Thoracic aorta (tissue), 2 donors: ENCODE measurements at places on chromosomes 1 and 21. TPM values are rescaled to one million over a fixed set of nuclear protein-coding genes. Genes with fewer than 3 reads are reported as not detected.

Gene NBPF1
- 21.0 TPM for total RNA-seq

Gene PTP4A2
- total RNA-seq: 237 TPM

Gene HRNR
- not detected for total RNA-seq

Gene LRRN2
- total RNA-seq: 0.81 TPM

Gene GNG5
- total RNA-seq: 128 TPM

Gene FNDC10
- 0.54 TPM for total RNA-seq

Gene AK4
- total RNA-seq: 35.8 TPM

Gene LCE1F
- total RNA-seq: not detected

Gene SYDE2
- total RNA-seq: 13.4 TPM

GRCh38 chr1:109759513-109760334 lies 4.0 kb downstream of the EPS8L3 start:
- DNase-seq: no peak

DNA sequence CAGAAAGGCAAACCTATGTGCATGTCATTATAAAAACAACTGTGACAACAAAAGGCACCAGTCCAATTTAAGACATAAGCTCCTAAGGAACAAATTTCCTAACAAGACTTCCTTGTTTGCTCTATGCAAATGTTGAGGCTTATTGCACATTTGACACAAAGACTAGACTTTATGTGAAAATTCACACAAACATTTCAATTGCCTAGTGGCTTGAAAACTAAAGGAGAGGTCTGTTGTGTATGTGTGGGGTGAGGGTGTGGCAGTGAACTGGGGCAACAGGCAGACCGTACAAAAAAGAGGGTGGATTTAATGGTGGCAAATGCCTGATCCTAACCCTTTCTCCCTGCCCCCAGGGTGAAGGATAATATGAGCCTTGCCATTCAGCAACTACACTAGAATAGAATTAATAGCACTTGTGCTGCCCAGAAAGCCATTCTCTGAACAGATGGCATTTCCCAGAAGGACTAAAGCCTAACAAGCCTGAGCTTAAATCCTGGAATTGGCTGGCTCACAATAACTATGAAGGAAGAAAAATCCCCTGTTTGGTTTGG lies 73.9 kb downstream of the GLUL start:
- no peak for DNase-seq

DNA sequence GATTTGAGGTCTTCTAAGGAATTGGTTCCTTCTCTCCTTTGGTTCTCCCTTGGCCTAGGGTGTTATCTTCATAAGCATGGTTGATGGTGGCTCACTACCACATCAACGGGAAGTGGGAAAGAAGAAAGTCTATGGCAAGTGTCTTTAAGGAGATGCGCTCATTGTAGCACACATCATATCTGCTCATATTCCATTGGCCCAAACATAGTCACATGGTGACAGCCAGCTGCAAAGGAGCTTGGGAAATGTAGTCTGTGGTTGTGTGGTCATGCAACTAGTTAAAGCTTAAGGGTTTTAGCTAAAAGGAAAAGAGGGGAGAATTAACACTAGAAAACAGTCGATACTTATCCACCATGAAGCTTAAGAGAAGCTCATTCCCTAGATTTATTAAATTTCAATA lies 11.4 kb upstream of the MRPS6 start:
- DNase-seq: no peak

- no peak for DNase-seq
Observed at GRCh38 chr1:164137273-164137925, 421.6 kb upstream of the PBX1 start.

GRCh38 chr1:15225461-15225860 lies 21.6 kb upstream of the FHAD1 start:
- DNase-seq: no peak

DNA sequence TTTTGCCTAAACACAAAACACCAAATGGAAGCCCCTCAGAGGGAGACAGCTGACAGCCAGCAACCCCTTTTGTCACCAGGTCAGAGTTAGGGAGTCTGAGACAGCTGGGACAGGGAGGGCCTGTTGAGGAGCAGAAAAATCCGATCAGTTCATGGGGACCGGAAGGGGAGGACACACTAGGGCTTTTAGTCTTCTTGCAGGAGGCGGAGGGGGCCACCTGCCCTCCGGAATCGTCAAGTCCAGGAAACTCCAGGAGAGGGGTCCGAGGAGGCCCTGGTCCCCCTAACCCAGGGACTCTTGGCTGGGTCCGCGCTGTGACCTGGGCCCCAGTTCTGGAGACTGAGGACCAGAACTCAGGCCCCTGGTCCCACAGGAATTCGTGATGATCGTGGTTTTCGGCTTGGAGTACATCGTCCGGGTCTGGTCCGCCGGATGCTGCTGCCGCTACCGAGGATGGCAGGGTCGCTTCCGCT lies 34.2 kb downstream of the KCNQ4 start:
- no peak for DNase-seq

- DNase-seq: no peak
Observed at GRCh38 chr1:170460414-170461155, 71.4 kb upstream of the GORAB start.

GRCh38 chr1:39564941-39565340 lies 11.6 kb downstream of the PABPC4 start:
- DNase-seq: no peak

- DNase-seq: no peak
Observed at GRCh38 chr1:3276341-3276800, 178.1 kb upstream of the ARHGEF16 start.

DNA sequence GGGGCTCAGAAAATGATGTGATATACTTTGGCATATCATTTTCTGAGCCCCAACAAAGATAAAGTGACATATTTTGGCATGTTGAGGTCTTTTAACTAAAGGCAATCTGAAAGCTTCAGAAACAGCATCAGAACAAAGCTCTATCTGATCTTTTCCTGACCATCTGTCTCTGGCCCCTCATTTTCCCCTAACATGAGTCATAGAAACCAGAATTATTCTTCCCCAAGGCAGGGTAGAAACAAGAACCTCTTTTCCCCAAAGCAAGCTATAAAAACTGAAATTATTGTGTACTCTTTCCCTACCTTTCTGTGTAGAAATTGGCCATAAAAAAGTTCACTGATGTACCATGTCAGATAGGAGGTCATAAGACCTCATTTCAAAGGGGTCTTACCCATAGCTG lies 48.7 kb upstream of the PLA2G4A start:
- DNase-seq: no peak

GRCh38 chr1:56406821-56407220 lies 172.5 kb downstream of the PLPP3 start:
- DNase-seq: no peak

DNA sequence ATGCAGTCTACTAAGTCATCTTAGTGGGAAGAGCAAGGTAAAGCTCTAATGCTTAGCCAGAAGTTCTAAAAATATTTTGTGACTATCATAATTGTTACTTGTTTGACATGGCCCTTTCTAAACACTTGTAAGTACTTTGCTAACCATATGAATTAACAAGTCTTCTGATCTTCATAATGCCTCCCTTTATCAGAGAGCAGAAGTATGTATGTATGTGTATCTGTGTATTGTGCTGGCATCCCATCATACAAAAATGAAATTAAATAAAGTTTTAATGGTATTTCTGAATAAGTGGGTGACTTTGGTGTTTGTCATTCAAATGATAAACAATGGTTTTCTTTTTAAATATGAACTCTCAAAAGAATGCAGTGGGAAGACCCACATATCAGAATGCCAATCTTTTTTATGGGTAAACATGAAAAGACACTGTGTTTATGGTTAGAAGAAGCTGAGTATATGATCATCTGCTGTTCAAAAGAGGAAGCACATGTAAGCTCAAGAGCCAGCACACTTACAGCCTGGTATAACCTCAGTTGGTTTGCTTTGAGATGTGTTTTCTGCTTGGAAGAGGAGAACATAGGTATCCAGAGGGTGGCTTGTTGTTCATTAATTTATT lies 159.6 kb downstream of the CLEC20A start:
- DNase-seq: no peak

DNA sequence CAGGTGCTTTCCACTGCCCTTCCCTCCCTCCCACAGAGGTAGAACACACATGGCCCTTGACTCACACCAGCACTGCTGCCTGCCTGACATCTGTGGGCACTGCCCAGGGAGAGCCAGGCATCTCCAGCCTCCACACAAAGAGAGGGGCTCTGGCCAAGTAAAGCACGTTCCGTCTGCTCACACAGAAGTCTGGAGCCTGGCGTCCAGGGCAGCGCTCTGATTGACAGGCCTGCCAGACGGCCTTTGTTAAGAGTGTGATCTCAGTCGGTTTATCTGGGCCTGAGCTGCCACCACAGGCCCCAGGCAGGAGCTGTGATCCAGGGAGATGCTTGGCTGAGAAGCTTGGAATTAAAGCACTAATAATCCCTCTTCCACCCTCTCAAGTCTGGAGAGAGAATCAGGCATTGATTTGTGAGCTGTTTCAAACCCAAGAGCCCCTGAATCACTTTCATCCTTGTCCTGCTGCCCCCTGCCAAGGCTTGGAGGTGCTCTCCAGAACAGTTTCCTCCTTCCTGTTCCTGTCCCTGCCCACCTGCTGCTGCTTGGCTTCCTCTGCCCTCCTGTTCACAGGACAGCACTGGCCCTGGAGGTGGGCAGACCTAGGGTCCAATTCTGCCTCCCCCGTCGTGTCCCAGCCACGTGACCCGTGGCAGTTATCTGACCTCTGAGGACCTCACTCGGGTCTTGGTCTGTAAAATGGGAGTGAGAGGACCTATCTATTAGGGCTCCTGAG lies 3.7 kb downstream of the DMRTB1 start:
- no peak for DNase-seq
